ENCODE measurements at places on chromosomes 13 and 19.
A peak's percentile ranks its signal among the peaks of the same experiment; 100 is the strongest.

GRCh38 chr13:110912651-110913051 is 2.2 kb downstream of the ANKRD10 start:
- DNase-seq, result no peak

DNA sequence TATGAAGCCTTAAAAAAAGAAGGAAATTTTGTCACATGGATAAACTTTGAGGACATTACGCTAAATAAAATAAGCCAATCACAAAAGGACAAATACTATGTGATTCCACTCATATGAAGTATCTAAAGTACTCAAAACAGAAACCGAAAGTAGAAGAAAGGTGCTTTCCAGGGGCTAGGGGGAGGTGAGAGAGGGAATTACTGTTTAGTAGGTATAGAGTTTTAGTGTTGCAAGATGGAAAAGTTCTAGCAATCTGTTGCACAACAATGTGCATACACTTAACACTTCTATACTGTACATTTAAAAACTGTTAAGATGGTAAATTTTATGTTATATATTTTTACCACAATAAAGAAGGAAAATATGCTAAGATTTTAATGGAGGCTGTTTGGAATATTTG is 83.0 kb downstream of the POLR1D start:
- DNase-seq, result no peak

GRCh38 chr19:15675560-15675959 is 2.7 kb downstream of the CYP4F12 start:
- no peak for DNase-seq

DNA sequence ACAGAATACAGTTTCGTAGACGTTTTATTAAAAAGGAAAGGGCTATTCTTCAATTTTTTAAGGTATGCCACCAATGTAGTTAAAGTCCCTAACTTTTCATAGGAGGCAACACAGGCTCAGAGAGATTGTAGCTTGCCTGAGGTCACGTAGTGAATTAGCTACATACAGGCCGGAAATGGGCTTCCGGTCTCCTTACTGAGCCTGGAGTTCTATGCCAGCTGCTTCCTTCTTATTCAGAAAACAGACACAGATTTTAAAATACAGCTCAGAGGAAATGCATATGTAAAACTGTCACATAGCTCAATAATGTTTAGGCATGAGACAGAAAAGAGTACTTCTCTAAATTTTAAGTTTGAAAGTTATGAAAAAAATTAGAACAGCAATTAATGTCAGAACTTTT is 85.4 kb upstream of the TUBA3C start:
- no peak for DNase-seq

DNA sequence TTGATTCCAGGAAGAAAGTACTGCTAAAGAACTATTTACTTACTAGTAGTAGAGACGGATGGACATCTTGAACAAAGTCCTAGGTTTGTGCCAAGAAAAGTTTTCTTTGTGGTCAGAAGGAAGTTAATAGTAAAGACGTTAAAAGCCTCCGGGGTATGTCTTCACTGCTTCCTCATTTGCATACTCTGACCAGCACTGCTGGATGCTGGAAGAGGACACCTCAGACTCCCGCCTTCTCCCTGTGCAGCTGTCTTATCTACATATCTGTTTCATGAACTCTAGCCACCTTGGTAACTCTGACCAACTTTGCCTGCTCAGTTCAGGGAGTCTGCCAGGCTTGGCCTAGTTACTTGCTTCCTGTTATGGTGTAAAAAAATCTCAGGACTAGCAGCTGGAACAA is 1109.1 kb upstream of the MIR17HG start:
- no peak for DNase-seq

DNA sequence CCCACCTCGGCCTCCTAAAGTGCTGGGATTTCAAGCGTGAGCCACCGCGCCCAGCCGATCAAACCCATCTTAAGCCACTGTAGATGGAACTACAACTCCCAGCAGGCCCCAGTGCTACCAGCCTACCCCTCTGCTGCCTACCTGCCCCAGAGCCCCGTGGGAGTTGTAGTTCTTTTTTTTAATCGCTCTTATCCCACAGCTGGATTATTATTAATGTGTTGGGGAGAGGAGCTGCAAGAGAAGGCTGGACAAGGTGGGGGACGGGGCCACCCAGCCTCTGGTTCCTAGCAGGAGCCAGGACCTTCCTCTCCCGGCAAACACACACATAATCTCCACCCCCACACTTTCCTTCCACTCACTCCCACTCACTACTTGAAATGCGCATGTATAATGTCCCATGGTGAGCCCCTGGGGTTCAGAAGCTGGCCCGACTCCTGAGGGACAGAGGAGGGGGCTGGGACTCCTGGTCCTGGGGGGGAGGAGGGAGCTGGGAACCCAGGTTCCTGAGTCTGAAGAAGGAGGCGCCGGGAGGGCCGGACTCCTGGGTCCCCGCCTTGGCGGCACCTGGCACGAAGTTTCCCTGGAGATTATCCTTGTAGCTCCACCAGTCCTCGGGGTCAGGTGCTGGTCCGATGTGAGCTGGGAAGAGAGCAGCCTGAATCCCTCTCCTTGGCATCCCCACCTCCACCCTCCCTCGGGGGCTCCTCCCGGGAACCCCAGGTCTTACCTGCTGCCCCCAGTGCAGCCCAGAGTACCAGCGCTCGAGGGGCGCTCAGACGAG is 958 bp downstream of the CA11 start:
- DNase-seq, result peak; percentile 52
